Activated naive CD4-positive, alpha-beta T cell (primary cell): ENCODE measurements at places on chromosomes 11 and 22.

- no peak for DNase-seq
Observed at GRCh38 chr11:73167363-73167954, 25.3 kb upstream of the FCHSD2 start.

DNA sequence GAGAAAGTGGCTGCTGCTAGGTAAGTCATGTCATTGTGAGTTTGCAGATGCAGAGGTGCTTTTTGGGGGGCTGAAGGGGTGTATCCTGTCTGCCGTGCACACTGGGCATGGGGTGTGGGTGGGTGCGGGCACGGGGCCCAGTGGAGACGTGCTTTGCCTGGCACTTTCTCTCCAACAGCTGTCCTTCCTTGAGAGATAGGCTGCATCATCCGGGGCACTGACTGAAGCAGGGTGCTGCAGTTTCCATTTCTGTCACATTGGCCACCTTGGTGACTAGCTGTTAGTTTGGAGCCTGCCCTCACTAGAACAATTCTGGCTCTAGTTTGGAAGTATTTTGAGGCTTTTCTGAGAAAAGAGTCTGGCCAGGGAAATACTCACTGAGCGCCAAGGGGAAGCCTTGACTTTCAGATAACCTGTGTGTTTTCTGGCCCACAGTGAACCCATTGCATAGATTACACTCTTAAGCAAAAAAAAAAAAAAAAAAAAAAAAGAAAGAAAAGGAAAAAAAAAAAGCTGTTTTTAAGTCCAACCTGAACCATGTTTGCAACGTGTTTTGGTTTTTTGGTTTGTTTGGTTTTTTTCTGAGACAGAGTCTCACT, 219.2 kb downstream of the NAV2 start:
- no peak for DNase-seq

GRCh38 chr22:47848184-47848920, 1085.9 kb downstream of the TBC1D22A start:
- DNase-seq, result no peak

DNA sequence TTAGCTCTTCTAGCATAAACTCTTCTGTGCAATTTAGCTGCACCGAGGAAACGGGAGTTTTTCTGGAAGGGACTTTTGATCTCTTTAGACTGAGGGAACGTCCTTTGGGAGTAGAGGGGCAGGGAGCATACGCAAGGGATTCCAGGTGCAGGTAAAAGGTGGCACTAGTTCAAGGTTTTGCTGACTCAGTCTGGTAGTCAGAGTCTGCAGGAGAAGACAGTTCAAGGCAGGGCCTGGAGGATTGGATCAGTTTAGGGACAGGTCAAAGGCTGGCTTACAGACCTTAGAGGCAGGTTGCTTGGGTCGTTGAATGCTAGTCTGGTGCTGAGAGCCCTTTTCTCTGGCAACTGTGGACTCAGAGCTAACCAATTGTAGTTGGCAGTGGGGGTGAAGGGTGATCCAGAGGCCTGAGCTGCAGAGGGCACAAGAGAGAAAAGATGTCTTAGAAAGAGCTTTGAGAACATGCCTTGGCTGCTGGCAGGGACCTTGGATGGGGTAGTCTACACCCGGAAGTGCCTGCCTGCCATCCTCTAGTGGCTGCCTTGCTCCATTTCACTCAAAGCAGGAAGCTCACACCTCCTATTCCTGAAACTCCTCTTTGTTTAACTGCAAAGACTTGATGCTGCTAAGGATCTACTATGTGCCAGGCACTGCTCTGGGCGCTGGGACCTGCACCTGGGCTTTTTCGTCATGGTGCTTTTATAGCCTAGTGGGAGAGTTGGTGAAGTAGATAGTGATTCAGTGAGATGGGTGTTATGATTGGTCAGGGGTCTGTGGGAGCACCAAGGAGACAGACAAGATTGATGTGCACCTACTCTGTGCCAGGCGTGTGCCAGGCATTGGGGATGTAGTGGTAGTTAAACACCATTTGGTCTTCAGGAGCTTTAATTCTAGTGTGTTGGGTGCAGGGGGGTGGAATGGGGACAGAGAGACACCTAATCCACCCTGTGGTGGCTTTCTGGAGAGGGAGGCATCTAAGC, 17.1 kb downstream of the MIAT start:
- no peak for DNase-seq

DNA sequence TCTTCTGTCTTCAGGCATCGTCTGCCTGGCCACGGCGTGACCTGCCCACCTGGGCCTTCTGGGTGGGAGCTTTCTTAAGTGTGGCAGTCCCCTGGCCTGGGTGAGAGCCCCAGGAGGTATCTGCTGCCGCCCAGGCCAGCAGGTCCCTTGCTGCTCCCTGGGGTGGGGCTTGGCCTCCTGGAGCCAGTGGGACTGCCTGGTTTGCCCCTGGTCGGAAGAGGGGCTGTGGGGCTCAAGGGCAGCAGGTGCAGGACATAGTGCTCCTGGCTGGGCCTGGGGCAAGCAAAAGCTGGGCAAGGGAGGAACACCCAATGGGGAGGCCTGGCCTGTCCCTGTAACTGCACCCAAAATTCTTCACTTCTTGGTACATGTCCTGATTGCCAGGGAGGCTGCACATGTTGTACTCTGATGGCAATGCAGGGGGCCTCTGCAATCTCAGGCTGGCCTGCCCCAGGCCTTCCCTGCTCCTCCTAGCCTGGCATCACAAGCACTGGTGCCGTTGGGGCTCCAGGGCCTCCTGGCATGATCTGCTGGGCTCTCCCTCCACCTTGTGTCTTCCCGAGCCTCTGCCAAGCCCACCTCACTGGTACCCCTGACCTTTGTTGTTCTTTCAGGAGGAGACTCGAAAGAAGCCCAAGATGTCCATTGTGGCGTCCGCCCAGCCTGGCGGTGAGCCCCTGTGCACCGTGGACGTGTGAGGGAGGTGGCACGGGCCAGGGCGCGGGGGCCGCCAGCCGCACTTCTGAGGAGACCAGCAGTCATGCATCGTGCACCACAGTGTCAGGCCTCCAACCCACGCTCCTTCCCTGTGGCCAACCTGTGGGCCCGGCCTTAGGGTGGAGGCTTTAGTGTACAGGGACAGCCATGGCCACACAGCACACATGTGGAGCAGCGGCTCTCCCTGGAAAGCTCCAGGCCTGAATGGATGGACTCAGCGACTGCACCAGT, 6.2 kb upstream of the RANBP1 start:
- no peak for DNase-seq

DNA sequence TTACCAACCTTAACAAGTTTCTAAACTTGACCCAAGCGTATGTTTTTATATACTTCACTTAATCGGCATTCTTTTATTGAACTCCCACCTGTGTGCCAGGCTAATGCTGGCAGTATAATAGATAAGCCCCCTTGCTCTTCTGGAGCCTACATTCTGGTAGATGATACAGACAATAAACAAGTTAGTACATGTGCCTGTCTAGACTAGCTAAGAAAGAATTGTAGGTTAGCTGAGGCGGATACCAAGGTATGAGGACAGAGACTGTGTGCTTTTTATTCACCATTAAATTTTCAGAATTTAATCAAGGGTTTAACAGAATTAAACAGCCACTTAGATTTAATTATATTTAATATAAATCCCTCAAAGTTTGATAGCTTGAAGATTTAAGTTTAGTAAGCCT, 45.7 kb downstream of the TTC17 start:
- no peak for DNase-seq
